Cardiac fibroblast (primary cell): ENCODE measurements at places on chromosomes 6 and 20.
A peak's percentile ranks its signal among the peaks of the same experiment; 100 is the strongest.

DNA sequence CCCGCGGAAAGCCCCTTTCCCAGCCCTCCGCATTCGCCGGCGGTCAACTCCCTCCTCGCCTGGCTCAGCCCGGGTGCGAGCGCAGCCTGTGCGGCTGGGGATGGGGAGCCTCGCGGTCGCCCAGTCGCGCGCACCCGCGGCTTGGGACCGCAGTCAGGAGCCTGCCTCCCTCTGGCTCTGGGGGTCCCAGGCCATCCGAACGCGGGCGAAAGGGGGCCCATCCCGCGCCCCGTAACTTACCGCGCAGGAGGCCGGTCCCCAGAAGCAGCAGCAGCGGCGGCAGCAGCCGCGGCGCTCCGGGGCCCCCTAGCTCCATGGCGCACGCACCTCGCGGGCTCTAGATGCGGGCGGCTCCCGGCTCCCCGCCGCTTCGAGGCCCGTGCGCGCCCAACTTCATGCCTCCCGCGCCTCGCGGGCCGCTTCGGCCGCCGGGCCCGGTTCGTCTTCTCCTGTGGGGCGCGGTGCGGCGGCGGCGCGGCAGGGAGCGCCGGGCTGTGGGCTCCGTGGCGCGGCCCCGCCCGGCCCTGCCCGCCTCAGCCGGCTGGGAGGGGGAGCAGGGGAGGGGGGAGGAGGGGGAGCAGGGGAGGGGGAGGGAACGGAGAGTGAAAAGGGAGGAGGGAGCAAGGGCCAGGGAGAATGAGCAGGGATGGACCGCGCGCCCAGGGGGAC lies at the start of gene CHRNA4:
Gene CHRNA4 (minus strand): TSS at position 500 of the 669 bp plus-strand sequence. CDS start 184 bp downstream, at position 316.
- no peak for DNase-seq

GRCh38 chr6:142279350-142280180 lies 22.2 kb upstream of the ADGRG6 start:
- DNase-seq = peak; percentile 69

GRCh38 chr20:1197801-1198200 lies 5.5 kb upstream of the C20orf202 start:
- DNase-seq = no peak

GRCh38 chr6:17635568-17635967 lies 35.5 kb downstream of the FAM8A1 start:
- no peak for DNase-seq

DNA sequence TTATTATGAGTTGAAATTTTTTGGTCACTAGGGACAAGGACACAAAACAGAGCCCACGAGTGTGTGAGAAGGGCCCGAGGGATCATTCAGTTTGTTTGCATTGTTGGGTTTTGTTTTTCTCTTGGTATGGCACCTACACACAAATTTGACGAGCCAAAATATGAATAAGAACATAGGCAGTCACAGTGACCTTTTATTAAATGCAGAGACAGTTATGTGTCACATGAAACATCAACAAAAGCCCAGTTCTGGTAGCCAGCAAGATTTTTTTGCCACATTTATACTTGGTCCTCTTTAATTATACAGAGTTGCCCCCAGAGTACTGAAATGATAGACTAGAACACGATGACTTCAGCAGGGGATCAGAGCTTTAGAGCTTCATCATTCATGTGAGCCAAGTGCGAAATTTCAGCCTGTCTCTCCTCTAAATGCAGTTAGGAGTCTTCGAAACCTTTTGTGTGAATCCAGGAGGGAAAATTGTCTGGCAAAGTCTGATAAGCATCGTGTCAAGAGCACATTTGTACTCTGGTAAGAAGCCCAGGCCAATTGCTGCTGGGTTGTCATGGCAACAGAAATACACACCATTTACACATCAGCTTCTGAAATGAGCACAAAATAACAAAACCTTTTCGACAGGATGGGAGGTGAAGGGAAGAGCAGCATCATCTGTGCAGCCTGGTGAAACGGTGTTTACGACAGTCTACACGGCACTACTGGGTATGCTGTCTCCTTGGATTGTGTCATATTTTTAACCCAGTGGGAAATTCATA lies 79.2 kb upstream of the RIPOR2 start:
- DNase-seq = peak; percentile 85

DNA sequence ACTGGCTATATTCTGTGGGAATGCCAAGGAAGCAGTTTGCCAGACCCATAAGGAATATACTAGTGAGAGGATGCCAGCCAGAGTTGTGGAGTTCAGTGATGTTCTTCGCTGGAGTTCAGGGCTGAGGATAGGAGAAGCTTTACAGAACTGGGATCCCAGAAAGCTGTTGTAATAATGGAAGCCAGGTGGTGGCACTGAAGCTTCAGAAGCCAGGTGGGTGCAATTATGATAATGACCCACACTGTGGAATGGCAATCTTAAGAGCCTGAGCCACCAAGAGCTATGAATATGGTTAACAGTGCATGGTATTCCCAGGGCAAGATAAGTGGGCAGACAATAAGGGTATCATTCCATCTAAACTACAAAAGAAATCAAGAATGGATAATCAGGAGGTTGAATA lies 25.1 kb upstream of the ENPP1 start:
- DNase-seq = no peak

- peak; percentile 75 for DNase-seq
These were observed 1.4 kb upstream of the MUC21 start for GRCh38 chr6:30981942-30982772.
